ENCODE measurements at places on chromosomes 16 and 17.
A peak's percentile ranks its signal among the peaks of the same experiment; 100 is the strongest.

GRCh38 chr16:50548125-50548908 lies at the start of gene NKD1:
TSS of gene NKD1 (plus strand) at chr16:50548396. CDS start at chr16:50548554, 158 bp downstream.
- peak; percentile 29 for DNase-seq

DNA sequence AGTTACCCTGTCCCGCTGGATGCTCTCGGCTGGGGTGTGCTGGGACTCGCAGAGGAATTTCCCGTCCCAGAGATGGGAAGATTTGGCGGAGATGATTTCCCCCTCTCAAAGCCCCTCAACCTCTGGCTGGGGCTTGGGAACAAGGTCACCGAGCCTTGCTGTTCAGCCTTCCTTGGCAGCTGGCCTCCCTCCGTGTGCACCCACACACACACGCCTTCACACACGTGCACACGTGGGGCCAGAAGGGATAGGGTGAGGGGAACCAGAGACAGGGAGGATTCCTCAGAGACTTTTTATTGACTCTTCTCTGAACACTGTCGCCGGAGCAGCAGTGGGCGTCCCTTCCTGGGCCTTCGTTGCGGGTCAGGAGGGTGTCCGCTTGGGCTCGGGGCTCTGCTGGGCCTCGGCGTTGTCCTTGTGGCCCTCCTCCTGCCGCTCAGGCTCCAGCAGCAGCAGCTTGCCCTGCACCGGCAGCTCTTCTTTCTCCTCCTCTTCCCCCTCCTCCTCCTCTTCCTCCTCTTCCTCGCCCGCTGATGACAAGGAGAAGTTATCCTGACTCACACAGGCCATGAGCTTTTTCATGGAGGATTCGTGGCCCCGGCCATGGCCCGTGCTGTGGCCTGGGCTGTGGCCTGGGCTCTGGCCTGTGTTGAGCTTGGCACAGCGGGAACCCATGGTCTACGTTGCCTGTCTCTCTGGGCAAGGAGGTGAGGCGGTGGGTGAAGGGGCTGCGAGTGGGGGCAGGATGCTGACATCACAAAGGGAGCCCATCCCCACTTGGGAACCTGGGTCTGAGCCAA lies at the start of gene PRM3:
Gene PRM3 (minus strand): TSS at position 709 of the 800 bp plus-strand sequence. CDS start 34 bp downstream, at position 675.
- DNase-seq, result no peak

- DNase-seq, result no peak
Measured at GRCh38 chr17:4032738-4033137, 68.5 kb upstream of the ATP2A3 start.

DNA sequence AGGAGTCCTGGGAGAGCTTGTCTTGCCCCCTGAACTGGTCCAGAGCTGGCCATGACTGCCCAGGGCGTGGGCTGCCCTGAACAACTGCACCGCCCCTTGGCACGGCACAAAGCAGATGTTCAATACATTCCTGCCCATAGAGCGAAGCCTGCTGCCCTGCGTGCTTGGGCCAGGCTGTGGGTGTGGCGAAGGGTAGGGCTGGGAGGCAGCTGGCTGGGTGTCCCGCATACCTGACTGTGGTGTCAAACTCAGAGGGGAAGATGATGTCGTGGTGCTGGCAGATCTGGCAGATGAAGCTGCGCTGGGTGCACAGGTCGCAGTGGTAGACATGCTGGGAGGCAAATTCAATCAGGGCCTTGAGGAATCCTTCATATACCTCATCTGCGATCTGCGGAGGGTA lies 124.2 kb upstream of the SMURF2 start:
- no peak for DNase-seq

GRCh38 chr17:37109731-37110710 lies 161.3 kb downstream of the AATF start:
- DNase-seq, result no peak

DNA sequence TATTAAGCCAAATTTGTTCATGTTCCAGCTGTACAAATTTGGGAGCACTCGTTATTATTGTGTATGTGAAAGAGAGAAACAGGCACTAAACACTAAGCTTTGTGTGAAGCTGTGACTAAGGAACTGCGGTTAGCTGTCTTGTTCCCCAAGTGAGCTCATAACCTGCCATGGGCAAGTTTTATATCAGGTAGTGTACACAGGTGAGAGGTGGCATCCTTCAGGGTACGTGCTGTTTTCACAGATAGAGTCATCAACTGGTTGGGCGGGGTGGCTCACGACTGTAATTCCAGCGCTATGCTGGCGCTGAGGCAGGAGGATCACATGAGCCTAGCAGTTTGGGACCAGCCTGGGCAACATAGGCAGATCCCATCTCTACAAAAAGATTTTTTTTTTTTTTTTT lies 2.8 kb downstream of the DNAJA3 start:
- no peak for DNase-seq

GRCh38 chr16:75792771-75793492 lies 66.6 kb upstream of the CPHXL start:
- no peak for DNase-seq

DNA sequence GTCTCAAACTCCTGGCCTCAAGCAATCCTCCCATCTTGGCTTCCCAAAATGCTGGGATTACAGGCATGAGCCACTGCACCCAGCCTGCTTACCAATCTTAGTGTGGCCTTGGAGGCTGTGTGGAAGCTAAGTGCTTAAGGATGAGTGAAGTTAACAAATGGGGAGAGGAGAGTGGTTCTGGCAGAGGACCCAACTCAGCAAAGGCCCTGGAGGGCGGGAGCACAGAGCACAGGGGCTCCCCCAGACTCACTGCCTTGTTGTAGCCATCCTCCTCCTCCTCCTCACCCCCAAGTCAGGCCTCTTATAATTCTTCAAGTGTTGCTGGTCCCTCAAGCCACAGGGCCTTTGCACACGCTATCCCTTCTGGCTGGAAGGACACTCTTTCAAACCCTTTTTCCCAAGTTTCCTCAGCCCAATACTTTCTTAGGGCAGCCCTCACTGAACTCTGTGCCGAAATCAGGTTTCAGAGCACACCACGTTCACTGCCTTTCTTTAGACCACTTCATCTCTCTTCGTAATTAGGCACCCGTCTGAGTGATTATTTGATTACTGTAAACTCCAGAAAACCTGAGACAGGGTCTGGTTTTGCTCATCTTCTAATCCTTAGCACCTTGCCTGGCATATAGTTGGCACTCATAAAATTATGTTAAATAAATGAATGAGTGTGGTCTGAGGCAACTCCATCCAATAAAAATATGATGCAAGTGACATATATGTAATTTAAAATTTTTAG lies 23.4 kb downstream of the NGFR start:
- no peak for DNase-seq

DNA sequence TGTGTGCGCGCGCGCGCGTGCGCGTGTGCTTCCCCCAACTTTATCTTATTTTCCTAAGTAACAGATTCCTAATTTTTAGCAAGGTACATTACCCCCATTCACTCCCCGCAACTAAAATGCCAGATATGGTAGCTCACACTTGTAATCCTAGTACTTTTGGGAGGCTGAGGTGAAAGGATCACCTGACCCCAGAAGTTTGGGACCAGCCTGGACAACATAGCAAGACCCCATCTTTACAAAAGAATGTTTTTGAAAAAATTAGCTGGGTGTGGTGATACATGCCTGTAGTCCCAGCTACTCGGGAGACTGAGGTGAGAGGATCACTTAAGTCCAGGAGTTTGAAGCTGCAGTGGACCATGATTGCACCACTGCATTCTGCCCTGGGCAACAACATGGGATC lies 5.1 kb downstream of the BRD7 start:
- no peak for DNase-seq

- DNase-seq, result no peak
Measured at GRCh38 chr17:81865733-81866439, 5.3 kb downstream of the ARHGDIA start.

- DNase-seq, result no peak
Measured at GRCh38 chr17:73340093-73340596, 28.3 kb upstream of the CDC42EP4 start.

DNA sequence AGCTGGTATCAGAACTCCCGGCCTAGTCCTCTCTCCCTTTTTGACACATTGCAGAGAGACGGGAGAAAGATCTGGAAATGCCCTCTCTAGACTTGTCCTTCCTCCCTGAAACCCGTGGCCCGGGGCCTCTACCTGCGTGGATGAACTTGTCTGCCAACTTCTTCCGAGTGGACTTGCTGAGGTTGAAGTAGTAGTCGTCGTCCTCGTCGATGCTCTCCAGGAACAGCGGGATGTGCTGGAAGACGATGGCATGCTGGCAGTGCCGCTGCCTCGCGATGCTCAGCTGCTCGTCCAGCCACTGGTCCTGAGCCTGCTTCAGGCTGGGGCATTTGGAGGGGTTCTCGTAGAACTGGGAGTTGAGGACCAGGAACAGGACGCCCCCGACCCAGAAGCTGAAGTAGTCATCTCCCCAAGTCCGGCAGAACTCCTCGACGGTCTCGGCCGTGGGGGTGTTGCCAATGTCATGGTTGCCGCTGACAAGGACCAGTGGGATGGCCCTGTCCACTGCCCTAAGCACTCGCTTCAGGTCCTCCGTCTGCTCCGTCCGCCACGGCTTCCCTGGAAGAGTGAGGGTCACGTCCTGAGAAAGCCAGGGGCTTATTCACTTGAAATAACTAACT lies 99.1 kb downstream of the CPPED1 start:
- no peak for DNase-seq

GRCh38 chr17:82222816-82223215 lies 6.0 kb upstream of the SLC16A3 start:
- no peak for DNase-seq

DNA sequence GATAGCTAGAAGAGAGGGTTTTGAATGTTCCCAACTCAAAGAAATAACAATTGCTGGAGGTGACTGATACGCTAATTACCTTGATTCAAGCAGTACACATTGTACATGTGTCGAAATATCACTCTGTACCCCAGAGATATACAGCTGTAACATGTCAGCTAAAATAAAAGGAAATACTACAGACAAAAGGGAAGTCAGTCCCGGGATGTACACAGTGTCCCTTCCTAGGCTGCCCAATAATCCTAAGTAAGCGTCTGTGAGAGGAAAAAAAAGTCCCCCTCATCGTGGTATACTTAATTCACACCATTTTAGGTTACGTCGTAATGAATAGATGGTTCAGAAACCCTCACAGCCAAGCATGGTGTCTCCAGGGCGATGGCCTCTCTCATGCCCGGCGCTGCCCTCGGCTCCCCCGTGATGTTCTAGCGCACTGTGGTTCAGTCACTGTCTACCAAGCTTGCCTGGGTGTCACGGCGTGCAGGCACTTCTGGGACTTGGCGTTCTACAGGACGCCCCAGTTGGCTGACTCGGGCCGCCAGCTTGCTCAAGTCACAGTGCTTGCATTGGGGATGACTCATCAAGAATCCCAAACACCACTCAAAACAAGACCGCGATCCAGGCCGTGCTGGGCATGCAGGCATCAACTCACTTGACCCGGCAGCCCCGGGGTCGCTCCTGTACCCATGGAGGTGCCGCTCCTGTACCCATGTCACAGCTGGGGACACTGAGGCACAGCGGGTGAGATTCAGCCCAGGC lies 27.6 kb downstream of the CCDC40 start:
- DNase-seq, result no peak

- no peak for DNase-seq
Measured at GRCh38 chr17:38322156-38322779, 21.5 kb downstream of the GPR179 start.

GRCh38 chr16:11916524-11917285 lies 949 bp upstream of the GSPT1 start:
- no peak for DNase-seq

DNA sequence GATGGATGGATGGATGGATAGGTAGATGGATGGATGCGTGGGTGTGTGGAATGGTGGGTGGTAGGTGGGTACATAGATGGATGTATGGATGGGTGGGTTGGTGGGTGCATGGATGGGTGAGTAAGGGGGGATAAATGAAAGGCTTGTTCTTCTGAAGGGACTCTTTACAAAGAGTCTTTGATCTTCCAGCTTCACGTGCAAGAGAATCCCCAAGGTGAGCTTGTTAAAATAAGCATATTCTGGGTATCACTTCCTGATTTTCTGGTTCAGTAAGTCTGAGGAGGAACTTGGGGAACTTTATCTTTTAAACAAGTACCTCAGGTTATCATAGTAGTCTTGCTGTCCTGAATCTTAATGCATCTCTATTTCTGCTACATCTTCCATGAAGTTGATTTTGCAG lies 639.1 kb downstream of the MAF start:
- no peak for DNase-seq

DNA sequence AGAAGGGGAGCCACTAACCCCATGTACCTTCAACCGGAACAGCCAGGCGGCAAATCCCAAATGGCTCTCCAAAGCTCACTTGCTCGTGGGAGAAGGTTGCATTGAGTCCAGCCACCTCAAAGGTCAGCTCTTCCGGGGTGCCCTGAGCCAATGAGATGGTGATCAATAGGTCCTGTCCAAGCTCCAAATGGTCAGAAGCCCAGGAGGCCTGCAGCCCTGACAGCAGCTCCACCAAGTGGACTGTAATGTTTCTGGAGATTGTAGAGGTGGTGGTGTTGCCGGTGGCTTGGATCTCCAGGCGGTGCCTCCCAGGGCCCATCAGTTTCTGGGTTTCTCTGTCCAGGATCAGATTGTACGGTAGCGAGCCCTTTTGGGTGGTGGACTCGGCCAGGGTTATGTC lies 39.9 kb upstream of the BCO1 start:
- DNase-seq, result no peak

GRCh38 chr17:73463821-73464220 lies 152.0 kb upstream of the CDC42EP4 start:
- DNase-seq, result no peak

GRCh38 chr17:59611503-59611902 lies 8.2 kb upstream of the CLTC start:
- DNase-seq, result no peak

GRCh38 chr16:14286368-14287230 lies 215.5 kb downstream of the MRTFB start:
- no peak for DNase-seq
